ENCODE measurements at places on chromosomes 6 and 20. TPM values are rescaled to one million over a fixed set of nuclear protein-coding genes. Genes with fewer than 3 reads are reported as not detected.

ZBTB12 gene
- total RNA-seq = 2.7 TPM

IFT52 gene
- total RNA-seq = 30.7 TPM

KIF13A gene
- total RNA-seq = 38.1 TPM

GRCh38 chr6:34888874-34889555 is at the start of gene ANKS1A:
Gene ANKS1A, plus strand, starts transcription at chr6:34889255. Its CDS starts 148 bp downstream, at chr6:34889403.
- peak; percentile 85 for DNase-seq
- H3K27ac ChIP-seq = peak within 1 kb of the TSS; percentile 92
- no peaks in the 10 kb centered on the region for H3K36me3 ChIP-seq
- H3K4me1 ChIP-seq = peaks cover 11% of the 10 kb centered on the region
- no peaks in the 10 kb centered on the region for H3K27me3 ChIP-seq
- peak within 1 kb of the TSS; percentile 85 for H3K4me3 ChIP-seq

TINAG gene
- 0.04 TPM for total RNA-seq

DNA sequence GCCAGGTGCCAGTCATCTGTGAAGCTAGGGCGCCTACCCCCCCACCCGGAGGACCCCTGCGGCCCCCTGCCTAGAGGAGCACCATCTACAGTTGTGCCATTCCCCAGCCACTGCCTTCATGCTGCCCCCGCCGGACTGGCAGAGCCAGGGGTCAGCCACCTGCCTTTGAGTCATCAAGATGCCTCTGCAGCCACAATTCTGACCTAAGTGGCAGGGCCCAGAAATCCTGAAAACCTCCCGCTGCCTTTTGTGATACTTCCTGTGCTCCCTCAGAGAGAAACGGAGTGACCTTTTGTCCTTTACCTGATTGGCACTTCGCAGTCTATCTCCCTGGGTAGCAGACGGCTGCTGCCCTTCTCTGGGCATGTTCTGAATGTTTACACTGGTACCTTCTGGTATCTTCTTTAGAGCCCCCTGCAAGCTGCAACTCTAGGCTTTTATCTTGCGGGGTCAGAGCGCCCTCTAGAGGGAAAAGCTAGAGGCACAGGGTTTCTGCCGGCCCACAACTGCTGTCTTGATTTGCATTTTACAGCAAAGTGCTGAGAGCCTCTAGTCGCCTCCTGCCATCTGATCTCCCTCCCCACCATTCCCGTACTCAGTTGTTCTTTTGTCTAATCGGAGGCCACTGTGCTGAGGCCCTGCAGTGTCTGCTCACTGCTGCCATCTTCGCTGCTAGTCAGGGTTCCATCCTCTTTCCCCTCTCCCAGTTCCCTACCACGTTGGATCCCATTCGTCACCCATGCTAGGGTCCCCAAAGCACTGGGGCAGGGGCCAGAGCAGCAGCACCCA is 26.9 kb downstream of the SPATA2 start:
- no peak overlapping the region for H3K27ac ChIP-seq
- no peak overlapping the region for H3K4me3 ChIP-seq
- H3K27me3 ChIP-seq = no peaks in the 10 kb centered on the region
- peak; percentile 57 for DNase-seq
- H3K4me1 ChIP-seq = peaks cover 38% of the 10 kb centered on the region
- H3K36me3 ChIP-seq = peaks cover 52% of the 10 kb centered on the region

GRCh38 chr6:149855741-149856140 is 8.4 kb downstream of the LRP11 start:
- H3K36me3 ChIP-seq = peaks cover 9% of the 10 kb centered on the region
- no peak overlapping the region for H3K4me3 ChIP-seq
- no peaks in the 10 kb centered on the region for H3K27me3 ChIP-seq

GRCh38 chr6:42320762-42321161 is 103.1 kb upstream of the MRPS10 start:
- no peak for DNase-seq
- peaks cover 4% of the 10 kb centered on the region for H3K36me3 ChIP-seq
- H3K4me1 ChIP-seq = no peaks in the 10 kb centered on the region
- no peak overlapping the region for H3K4me3 ChIP-seq

SLC13A3 gene
- 2.7 TPM for total RNA-seq

DNA sequence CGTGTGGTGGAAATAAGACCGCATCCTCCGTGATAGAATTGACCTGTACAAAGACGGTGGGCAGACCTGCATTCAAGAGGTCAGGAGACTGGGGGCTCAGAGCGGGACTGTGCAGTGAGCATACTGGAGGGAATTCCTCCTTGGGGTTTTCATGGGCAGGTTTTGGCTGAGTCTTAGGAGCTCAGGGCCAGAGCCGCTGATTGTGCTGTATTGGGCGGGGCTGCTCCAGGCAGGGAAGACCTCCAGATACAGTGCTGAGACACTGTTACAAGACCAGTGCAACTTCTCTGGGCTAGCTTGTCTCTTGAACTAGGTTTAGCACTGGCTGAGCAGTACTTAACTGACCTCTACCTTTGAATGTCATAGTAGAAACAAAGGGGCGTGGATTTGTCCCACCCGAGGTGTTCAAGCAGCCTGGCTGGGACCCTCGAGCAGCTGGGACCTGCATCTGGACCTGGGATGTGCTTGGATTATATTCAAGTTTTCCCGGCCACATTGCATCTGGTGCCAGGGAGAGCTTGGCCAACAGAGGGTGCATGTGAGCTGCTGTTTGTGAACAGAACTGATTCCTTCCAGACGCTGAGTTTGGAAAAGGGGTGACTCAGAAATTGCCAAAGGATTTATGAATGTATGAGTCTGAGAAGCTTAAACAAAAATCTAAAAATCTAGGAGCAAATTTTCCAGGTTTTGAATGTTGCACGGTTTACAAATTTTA is 33.4 kb upstream of the SLC22A1 start:
- peak overlapping the region; percentile 45 for H3K27ac ChIP-seq
- H3K27me3 ChIP-seq = no peaks in the 10 kb centered on the region
- peaks cover 77% of the 10 kb centered on the region for H3K36me3 ChIP-seq
- peaks cover 15% of the 10 kb centered on the region for H3K4me1 ChIP-seq
- H3K4me3 ChIP-seq = no peak overlapping the region

DNA sequence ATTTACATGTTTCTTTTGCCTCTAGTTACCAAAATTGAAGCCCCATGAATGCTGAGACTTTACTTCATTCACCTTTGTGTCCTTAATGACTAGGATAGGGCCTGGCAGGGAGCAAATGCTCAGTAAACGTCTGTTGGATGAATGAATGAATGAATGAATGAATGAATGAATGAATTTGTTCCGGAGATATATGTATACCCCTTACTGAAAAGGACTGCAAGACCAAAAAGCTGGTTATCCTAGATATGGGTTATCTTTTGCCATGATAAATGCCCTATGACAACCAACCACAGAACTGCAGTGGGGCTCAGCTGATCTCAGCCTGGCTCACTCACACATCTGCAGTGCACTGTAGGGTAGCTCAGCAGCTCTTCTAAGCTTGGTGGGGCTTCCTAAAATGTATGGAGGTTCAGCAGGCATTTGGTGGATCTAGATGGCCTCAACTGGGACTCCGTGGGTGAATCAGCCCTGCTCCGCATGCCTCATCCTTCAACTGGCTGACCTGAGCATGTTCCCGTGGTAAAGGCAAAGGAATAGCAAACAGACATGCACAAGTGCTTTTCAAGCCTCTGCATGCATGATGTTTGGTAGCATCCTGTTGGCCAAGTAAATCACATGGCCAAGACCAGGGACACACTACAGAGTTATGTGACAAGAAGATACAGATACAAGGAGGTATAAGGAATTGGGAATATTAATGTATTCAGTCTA is 378.7 kb upstream of the SOX4 start:
- no peaks in the 10 kb centered on the region for H3K4me1 ChIP-seq
- no peak overlapping the region for H3K4me3 ChIP-seq
- H3K27me3 ChIP-seq = no peaks in the 10 kb centered on the region
- H3K36me3 ChIP-seq = peaks cover 10% of the 10 kb centered on the region
- no peak overlapping the region for H3K27ac ChIP-seq

DNA sequence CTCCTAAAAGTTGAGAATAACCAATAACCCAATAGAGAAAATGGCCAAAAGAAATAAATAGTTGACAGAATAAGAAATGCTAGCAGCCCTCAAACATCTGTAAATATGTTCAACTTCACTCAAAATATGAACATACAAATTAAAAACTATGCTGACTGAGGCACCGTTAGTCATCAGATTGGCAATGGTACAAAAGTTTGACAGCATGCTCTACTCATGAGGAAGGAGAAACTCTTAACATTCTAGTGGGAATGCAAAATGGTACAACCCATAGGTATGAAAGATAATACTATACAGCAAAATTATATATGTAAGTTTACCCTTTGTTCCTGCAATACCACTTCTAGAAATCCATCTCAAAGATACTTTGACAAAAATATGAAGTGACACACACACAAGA is 1.6 kb upstream of the ZSCAN12 start:
- no peak overlapping the region for H3K27ac ChIP-seq
- H3K36me3 ChIP-seq = peaks cover 16% of the 10 kb centered on the region
- DNase-seq = no peak
- H3K4me3 ChIP-seq = no peak overlapping the region

PAX1 gene
- total RNA-seq = 0.58 TPM

SMPDL3A gene
- total RNA-seq = 10.2 TPM

DNA sequence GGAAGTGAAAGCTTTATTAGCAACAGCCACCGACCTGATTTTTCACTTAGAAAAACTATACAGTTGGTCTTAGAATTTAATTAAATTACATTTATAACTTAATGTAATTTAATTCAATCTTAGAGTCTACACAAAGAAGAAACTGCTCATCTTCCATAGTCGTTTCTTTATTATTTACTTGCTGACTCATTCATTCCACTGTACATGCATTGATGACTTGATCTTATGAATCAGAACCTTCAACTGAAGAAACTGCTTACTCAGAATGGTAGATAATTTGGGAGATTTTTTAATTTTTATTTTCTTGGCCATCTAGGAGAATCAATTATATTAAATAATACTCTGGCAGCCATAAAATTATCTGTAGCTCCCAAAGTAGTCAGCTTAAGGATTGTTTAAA is 1021.6 kb upstream of the FLRT3 start:
- no peaks in the 10 kb centered on the region for H3K36me3 ChIP-seq
- no peak for DNase-seq
- no peaks in the 10 kb centered on the region for H3K27me3 ChIP-seq
- H3K4me3 ChIP-seq = no peak overlapping the region
- no peaks in the 10 kb centered on the region for H3K4me1 ChIP-seq

- H3K27me3 ChIP-seq = peaks cover 4% of the 10 kb centered on the region
- H3K27ac ChIP-seq = no peak overlapping the region
- DNase-seq = peak; percentile 37
- no peaks in the 10 kb centered on the region for H3K36me3 ChIP-seq
- no peak overlapping the region for H3K4me3 ChIP-seq
- H3K4me1 ChIP-seq = peaks cover 22% of the 10 kb centered on the region
Measured at GRCh38 chr6:107820338-107821261, 3.5 kb downstream of the SCML4 start.

GRCh38 chr6:6497976-6498375 is 90.5 kb upstream of the LY86 start:
- no peaks in the 10 kb centered on the region for H3K27me3 ChIP-seq
- H3K27ac ChIP-seq = no peak overlapping the region
- no peaks in the 10 kb centered on the region for H3K4me1 ChIP-seq
- no peaks in the 10 kb centered on the region for H3K36me3 ChIP-seq
- no peak for DNase-seq
- no peak overlapping the region for H3K4me3 ChIP-seq

GRCh38 chr6:75563032-75563431 is 38.6 kb upstream of the SENP6 start:
- no peak overlapping the region for H3K4me3 ChIP-seq
- H3K27ac ChIP-seq = no peak overlapping the region
- DNase-seq = no peak
- no peaks in the 10 kb centered on the region for H3K4me1 ChIP-seq
- no peaks in the 10 kb centered on the region for H3K27me3 ChIP-seq

VIP gene
- total RNA-seq = 1.2 TPM

DNA sequence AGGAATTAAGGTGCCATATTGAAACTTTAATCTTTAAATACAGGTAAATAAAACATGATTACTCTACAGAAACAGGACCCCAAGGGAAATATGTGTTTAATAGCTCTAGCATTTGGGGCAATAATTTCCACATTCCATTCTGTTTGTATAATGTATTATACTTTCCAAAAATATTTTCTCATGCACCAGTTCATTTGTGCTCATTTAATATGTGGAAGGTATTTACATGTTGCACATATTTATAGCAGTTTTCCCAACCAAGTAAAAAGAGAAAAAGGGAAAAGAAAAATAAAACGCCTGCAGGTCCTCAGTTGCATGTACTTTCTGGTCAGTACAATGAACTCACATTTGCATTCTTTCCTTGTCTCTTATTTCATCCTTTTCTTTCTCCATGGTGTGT is 129.5 kb upstream of the SULF2 start:
- H3K27ac ChIP-seq = peak overlapping the region; percentile 1
- H3K36me3 ChIP-seq = no peaks in the 10 kb centered on the region
- H3K4me1 ChIP-seq = peaks cover 12% of the 10 kb centered on the region
- no peak overlapping the region for H3K4me3 ChIP-seq

PKHD1 gene
- 11.1 TPM for total RNA-seq

TOP1 gene
- total RNA-seq = 17.2 TPM

DDO gene
- 0.49 TPM for total RNA-seq

SFTA2 gene
- not detected for total RNA-seq

DNA sequence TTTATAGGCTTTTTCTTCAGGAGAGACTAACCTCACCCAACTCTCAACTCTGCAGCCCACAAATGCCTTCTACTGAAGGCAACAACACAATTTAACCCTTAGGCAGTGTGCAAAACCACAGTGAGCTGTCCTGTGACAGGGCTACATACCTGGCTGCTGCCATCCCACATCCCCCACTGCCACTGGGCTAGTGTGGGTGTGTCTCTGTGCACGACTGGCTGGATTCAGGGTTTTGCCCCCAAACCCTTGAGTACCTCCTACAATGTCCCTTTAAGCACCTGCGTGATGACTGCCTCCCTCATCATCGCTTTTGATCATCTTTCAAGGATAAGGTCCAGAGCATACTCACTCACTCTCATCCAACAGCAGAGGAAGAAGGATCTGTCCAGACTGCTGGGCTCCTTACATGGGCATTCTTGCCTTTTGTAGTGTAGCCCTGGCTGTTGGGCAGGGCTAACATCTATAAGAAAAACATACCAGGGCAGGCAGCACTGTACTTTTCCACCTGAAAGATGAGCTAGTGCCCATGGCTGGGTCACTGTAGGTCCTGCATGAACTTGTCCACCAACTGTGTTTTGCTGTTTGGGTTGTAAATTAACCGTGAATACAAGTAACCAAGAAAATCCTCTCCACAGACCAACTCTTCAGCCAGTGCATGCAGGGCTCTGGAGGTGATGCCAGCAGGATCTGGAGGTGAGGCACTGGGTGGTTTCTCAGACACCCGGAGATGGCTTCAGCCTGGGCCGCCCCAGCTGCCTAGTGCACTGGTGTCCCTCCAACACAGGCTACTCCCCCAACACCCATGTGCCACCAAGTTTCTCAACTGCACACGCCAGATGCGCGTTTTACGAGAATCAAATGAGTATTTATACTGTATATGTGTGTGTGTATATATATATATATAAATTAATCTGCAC is 45.2 kb downstream of the PLCG1 start:
- no peak for DNase-seq
- peaks cover 18% of the 10 kb centered on the region for H3K4me1 ChIP-seq
- no peak overlapping the region for H3K27ac ChIP-seq
- H3K36me3 ChIP-seq = peaks cover 9% of the 10 kb centered on the region
- H3K4me3 ChIP-seq = no peak overlapping the region
- no peaks in the 10 kb centered on the region for H3K27me3 ChIP-seq

Data from muscle of leg (tissue), 16 donors.